ENCODE measurements at places on chromosomes 2 and 18.

DNA sequence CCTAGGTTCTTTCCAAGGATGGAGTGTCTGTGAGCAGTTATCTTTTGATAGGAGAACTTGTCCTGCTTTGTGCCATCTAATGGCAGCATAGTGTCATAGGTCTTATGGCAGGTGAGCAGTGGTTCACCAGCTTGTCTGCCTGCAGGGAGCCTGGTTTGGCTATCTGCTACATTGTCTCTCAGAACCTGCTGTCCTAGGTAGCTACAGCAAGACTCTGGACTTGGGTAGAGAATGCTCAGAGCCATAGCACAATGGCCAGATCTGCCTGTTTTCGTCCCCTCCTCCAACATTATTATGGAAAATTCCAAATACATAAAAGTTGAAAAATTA, 28.3 kb downstream of the AGFG1 start:
- no peak for DNase-seq

DNA sequence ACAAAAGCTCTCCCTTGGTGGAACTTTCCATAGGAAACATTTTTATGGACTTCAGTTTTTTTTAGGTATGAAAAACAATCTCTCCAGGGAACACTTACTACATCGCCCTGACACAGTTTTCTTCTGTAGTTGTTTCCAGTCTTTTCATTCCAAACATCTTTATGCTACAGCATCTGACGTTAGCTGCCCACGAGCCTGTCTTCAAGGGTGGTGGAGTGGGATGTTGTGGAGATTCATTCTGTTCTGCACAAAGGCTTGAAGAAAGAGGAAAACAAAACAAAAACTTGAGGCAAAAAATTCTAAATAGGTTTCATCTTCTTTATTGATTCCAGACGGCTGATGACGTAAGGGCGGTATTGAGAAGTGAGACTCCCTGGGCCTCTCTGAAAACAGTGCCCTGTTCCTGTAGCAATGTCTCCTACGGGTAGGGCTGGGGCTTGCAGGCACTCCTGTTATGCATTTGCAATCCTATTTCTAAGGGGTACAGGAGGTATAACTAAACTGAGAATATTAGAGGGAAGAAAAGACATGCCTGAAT, 375.0 kb downstream of the RNF144A start:
- DNase-seq: no peak

DNA sequence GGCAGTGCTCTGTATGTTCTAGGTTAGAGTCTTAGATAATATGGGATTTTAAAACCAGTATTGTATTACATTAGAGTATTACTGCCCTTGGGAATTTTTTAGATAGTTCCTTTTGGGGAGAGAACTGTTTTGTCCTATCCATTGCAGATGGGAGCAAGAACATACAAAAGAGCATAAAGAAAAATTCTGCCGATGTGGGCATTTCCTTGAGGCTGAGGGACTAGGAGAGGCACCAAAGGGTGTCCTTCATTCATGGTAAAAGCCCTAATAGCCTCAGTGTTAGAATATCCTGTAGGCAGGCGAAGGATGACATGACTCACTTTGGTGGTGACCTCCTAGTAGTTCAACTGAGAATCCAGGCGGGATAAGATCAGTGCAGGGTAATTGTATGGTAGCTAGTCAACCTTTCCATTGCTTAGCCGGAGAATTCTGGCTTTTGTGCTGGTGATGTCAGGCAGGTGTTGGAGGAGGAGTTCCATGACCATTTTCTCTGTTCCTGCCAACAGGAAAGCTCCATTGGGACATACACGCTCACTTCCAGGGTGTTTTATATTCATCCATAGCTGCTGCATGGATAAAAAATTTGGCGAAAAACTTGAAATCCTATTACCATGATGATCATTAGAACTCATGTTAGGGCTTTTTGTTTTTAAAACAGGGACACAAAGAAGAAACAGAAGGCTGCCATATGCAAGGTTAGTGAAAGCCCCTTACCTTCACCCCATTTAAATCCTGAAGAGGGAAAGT, 28.1 kb downstream of the EPAS1 start:
- DNase-seq: no peak

GRCh38 chr2:132426656-132427055, 10.1 kb downstream of the GPR39 start:
- DNase-seq: no peak

DNA sequence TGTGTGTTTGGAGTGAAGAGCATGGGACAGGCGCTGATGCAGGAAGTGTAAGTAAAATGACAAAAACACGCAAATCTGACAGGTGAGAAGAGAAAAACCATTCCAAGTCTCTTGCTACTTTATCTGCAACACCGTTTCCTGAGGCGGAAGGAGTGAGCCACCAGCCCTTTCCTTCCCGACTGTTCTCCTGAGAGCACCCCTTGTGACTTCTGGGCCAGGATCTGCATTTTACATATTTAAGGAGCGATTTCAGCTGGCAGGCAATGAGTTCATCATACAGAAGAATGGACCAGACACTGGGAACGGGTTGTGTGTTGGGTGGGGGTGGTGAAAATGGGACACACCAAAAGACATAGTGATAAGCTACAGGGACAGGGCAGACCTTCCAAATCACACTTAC, 277.3 kb downstream of the TGIF1 start:
- DNase-seq: no peak

- DNase-seq: no peak
Observed at GRCh38 chr2:84816426-84817026, 64.4 kb downstream of the TRABD2A start.

- no peak for DNase-seq
Observed at GRCh38 chr2:120624738-120625446, 110.8 kb upstream of the GLI2 start.

GRCh38 chr2:10042301-10043161, 819 bp upstream of the KLF11 start:
- DNase-seq: no peak

DNA sequence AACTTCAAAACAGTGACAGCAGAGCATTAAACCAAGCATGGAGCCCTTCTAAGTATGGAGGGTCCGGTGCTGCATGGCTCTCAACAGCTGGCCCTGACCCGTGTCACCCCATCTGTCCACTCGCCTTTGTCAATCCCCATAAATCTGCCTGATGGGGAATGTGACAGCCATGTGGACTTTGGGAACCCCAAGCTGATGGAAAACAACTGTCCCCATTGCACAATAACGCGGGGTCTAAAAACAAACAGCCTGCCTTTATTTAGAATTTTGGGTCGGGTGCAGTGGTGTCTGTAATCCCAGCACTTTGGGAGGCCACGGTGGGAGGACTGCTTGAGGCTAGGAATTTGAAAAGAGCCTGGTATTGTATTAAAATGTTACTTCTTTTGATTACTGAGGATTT, 17.1 kb upstream of the THADA start:
- DNase-seq: no peak

DNA sequence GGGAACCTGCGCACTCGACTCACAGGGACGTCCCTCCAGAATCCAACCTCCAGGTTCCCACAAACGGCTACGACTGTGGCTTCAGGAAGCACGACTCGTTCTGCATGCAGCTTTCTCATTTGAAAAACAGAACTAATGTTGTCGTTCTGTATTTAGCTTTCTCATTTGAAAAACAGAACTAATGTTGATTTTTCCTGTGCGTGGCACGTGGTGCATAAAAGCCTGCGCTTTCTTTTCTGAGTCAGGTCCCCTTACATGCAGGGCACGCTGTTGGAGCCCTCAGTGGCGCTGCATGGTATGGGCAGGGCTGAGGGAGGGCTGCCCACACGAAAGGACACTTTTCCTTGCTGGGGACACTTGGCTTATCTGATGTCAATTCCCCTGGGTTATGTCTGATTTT, 124.3 kb downstream of the TMEM18 start:
- DNase-seq: no peak

DNA sequence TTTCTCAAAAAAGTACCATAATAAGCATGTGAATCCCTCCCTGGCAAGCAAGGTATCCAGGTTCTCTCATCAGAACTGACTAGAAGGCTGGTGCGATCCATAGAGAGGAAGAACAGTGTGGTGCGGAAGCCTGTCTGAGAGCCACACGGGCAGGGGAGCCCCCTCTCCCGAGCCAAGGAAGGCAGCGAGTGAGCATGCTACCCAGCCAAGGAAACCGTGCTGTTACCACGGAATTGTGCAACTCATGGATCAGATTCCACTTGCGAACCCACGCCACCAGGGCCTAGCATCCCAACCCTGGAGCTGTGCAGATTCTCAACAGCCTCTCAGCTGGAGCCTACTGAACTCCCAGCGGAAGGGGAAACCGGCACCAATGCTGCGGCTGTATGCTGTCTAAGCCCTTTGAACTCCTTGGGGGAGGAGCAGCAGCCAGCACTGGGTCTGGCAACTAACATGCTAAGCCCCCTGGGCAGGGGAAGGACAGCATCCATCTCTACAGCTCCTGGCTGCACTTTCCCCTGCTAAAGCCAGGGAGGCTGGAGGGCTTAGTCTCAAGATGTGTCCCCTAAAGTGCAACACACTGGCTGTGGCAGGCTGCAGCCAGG, 823.1 kb downstream of the EPHA4 start:
- DNase-seq: no peak

DNA sequence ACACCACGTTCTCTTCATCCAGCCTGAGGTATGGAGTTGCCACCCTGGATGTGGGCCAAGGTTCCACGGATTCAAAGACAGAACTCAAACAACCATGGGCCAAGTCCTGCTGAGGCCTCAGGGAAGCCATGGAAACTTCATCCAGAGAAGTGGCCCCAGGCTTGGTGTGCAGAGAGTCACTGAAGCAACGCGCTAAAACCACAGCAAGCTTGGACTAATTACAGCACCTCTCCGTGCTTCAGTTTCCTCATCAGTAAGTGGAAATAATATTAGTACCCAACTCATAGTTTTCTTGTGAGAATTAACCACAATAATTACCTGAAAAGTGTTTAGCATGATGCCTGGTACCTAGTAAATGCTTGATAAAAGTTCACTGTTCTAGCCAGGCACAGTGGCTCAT, 19.2 kb upstream of the AP1S3 start:
- DNase-seq: no peak

GRCh38 chr2:128320906-128321771, 2.5 kb upstream of the HS6ST1 start:
- no peak for DNase-seq

- DNase-seq: no peak
Observed at GRCh38 chr2:130183512-130184373, 1.7 kb downstream of the MZT2B start.

GRCh38 chr2:223314811-223315210, 262.8 kb downstream of the KCNE4 start:
- no peak for DNase-seq
